ENCODE measurements at places on chromosomes 4 and X.
A peak's percentile ranks its signal among the peaks of the same experiment; 100 is the strongest.

DNA sequence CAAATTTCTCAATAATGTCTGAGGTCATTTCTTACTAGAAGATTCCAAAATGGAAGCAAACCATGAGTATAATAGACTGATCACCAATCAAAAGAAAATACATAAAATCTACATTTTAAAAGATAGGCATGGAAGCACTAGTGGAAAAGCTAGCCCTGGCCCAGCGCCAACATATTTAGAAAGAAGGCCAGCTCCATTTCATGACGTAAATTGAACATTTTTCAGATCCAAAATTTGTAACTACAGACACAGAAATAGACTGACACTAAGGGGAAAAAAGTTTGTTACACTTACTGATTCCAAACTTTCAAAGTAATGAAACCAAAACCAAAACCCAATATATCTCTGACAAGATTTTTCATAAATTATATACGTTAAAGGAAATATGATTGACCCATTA lies 117.7 kb downstream of the ADAMTS3 start:
- peak; percentile 32 for DNase-seq

- no peak for DNase-seq
Observed at GRCh38 chr4:71004281-71004851, 10.9 kb downstream of the DCK start.

- no peak for DNase-seq
Observed at GRCh38 chr4:135605076-135605475, 1403.5 kb upstream of the PABPC4L start.

GRCh38 chr4:76781698-76782595 lies 116.0 kb downstream of the SOWAHB start:
- no peak for DNase-seq

GRCh38 chrX:121102101-121102500 lies 54.7 kb downstream of the GLUD2 start:
- DNase-seq, result no peak

DNA sequence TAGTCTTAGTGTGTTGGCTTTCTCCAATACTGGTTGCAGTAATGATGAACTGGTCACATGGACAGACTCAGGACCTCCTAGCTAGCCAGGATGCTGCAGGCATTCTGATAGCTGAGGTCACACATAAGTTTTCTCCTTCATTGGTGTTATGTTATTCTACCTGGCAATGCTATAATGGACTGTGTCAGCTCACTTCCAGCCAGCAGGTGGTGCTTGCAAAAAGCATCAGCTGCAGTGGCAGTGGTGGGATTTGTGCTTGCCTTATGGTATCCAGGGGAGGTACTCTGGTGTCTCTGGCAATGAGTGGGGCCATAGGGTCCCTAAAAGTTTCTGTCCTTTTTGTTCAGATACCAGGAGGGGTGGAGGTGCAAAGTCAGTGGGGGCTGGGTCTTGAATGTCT lies 33.6 kb downstream of the ZNF330 start:
- DNase-seq, result no peak

DNA sequence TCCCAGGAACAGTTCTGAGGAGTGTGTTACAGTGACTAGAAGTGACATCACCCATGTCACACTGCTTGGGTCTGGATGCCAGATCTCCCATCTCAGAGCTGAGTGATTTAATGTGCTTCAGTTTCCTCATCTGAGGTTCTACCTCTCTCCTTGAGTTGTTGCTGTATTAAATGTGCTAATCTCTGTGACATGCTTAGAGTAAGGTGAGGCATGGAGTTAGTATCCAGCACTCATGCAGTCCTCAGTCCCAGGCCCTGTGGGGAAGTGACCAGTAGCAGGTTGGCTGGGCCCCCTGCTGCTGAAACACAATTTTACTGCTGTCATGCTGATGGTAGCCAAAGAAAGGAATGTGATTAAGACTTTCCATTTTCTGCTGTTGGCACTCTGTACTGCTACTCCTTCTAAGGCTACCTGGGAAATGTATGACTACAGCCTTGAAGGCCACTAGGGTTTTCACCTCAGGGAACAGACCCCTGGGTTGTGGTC lies 639.6 kb downstream of the MID1IP1 start:
- no peak for DNase-seq

GRCh38 chr4:153119626-153120025 lies 84.6 kb upstream of the TRIM2 start:
- no peak for DNase-seq

DNA sequence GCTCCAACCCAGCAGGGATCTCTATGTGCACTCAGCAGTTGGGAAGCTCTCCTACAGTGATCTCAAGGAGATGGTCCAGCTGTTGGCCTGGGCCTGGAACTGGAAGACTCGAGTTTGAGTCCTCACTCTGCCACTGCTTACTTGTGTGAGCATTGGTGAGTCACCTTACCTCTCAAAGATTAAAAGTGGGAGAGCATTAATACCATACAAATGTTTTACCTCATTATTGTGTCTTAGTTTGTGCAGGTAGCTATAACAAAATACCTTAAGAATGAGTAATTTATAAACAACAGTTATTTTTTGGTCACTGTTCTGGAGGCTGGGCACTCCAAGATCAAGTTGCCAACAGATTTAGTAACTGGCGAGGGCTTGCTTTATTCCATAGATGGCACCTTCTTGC lies 21.4 kb upstream of the ZNF827 start:
- DNase-seq, result no peak

DNA sequence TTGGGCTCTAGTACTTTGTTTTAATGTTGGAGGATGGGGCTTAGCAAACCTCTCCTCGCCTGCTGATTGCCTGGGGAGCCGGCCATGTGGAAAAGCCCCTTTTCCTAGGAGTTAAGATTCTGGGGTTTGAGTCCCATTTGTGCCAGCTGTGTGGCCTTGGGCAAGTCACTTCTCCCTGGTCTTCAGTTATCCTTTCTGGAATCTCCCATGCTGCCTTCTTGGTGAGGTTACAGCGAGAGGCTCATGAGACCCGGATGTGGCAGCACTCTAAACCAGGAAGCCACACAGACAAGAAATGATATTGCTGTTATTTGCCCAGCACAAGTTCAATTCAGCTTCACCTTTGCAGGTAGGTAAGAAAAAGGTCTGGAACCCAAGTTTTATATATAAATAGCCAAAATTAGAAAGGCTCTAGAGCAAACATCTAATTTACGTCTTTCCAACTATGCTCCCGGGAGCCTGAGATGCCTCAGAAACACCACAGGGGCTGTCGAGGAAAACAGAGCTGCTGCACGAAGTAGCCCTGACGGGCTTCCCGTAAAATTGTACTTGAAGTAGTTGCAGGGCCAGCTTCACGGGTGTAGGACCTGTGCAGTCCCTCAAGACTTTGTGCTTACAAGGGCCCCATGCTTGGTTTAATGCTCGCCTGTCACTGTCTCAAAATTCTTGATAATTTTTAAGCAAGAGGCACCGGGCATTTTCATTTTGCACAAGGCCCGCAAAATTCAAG lies 8.3 kb upstream of the SASH3 start:
- DNase-seq, result no peak

DNA sequence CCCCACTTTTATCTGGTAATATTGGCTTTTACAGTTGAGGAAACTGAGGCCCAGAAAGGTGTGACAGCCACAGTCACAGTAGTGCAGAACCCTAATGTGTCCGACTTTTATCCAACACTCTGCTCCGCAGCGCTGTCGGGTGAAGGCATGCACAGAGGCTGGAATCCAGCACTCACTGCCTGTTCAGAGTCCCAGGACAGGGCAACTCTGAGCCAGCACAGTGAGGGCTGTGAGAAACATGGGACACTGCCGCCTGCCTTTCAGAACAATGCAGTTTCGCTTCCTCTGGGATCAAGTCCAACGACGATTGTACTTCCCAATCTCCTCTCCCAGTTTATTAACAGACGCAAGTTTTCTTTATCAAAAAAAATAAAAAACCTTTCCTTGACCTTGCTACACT lies 41.9 kb upstream of the PDGFRA start:
- no peak for DNase-seq

DNA sequence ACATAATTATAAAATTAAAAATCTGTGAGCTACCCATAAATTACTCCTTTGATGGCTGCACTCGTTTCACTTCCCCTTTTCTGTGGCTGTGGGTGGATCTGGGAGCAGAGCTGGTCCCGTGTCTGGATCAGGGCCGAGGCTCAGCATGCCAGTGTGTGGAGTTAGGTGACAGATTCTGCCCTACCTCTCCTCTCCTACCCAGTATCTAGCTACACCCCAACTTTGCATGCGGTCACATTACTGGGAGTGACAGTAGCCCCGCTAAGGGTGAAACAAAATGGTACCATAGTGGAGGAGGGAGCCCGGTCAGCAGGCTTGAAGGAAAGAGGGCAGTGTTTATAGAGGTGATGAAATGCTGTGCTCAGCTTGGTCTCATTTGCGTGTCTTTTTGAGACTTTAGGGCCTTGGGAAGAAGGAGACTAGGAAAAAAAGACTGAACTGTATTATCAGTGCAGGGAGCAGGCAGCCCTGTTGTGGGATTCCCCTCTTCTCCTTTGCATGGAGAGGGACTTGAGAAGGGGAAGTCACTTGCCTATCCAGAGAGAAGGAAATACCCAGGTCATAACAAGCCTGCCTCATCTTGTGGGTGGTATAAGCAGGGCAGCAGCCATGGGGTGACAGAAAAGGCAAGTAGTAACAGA lies 48.4 kb downstream of the ARHGAP10 start:
- DNase-seq, result no peak

GRCh38 chr4:41430792-41431191 lies 107.2 kb upstream of the LIMCH1 start:
- no peak for DNase-seq

DNA sequence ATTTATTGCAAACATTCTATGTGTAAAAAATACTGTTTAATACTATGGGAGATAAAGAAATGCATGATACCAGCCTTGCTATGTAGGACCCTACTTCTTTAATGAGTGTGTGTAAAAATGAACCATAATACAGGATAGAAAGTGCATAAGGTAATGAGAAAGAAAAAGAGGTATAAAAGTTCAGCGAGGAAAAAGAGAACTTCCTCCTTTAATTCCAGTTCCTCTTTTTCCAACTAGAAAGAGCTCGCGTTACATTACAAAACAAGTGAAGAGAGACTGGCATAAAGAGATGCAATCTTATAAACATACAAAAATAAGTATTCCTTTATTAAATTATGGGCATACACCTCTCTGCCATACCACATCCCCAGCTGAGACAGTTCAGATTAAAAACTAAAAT lies 77.4 kb downstream of the ANKRD17 start:
- DNase-seq, result no peak

DNA sequence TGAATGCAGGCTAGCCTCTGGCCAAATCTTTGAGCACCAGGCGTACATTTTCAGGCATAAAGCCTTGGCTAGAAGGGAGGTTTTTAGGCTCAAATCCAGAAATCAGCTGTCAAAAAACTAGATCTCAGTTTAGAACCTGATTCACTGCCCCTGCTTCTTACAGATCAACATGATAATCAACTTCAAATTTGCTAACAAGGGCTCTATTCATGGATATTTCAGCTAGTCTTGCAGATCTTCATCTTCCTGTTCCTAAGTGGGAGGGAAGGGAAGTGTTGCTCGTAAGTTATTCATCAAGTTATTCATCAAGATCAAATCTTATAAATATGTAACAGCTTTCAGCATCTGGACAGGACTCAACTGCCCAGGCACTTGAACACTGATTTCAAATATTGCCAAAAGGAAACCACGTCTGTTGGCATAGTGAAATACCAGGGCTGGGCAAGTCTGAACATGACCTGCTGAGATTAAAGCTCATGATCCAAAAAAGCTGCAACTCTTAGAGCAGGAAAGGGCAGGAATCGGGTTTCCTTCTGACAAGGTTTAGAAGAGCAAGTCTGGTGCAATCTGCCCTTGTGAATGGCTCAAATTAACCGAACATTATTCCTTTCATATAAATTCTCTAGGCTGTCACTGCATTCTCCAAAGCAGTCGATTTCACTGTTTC lies 200.3 kb downstream of the PDGFC start:
- no peak for DNase-seq

- no peak for DNase-seq
Observed at GRCh38 chrX:135632353-135632752, 81.1 kb upstream of the CT45A1 start.

GRCh38 chrX:30654989-30655607 lies 1.9 kb downstream of the GK start:
- no peak for DNase-seq

DNA sequence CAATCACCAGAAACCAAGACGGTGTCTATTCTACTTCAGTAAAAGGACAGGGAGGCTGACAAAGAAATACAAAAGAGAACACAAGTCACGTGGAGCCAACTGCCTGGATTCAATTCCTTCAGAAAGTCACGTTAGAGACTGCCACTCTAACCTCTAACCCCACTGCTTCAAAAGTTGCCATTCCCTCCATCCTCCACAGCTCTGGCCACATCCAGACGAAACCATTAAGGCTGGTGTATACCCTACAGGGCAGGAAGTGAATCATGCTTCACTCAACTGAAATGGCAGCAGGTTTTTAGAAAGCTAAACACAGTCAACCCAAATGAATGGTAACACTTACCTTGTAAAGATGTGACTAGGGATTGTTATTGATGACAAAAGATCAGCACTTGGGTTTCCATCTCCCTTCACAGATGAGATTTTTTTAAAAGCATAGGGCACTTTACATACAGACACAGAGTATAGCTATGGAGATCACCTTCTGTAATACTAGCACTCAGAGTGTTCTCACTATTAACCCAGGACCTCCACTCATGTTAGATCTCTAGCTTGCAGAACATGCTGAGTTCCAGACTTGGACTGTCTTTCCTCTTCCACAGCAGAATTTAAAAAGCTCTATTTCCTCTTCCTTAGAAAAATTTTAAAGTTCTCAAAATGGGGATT lies 37.4 kb downstream of the MAML3 start:
- no peak for DNase-seq

- no peak for DNase-seq
Observed at GRCh38 chr4:166123546-166123945, 250.5 kb downstream of the TLL1 start.

DNA sequence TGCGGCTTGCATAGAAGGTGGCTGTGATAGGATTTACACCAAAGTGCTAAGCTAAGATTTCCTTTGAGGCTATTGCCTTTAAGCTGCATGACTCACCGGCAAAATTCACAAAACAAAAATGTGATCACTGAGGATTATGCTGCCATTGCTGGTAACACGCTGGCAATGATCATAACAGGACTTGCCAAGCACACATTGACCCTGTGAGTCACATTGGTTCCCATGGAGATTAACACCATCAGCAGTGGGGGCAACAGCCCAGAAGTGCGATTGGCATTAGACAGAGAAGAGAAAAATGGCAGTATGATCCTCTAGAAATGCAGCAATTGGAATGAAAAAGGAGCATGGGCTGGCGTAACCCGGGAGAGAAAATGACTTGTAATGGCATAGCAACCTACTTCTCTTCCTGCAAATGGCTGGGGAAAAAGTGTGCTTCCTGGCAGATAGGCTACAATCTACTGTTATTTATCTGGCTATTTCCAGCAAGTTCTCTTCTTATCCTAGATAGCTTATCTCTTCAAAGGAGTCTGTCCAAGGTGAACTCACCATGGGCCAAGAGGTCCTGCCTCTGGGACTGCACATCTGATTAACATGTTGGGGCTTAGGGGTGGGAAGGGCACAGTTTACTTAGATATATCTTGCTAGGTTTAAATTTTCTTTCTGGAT lies 314.2 kb upstream of the IGFBP7 start:
- no peak for DNase-seq

- no peak for DNase-seq
Observed at GRCh38 chr4:66681962-66682361, 863.3 kb downstream of the CENPC start.

GRCh38 chr4:186805020-186805820 lies 81.6 kb upstream of the FAT1 start:
- DNase-seq, result no peak
